ENCODE measurements at places on chromosomes 12 and 14.

GRCh38 chr12:132422381-132423043 is 67.4 kb upstream of the FBRSL1 start:
- no peak for DNase-seq

- DNase-seq: no peak
Measured at GRCh38 chr12:96493106-96493505, 3.7 kb downstream of the CFAP54 start.

DNA sequence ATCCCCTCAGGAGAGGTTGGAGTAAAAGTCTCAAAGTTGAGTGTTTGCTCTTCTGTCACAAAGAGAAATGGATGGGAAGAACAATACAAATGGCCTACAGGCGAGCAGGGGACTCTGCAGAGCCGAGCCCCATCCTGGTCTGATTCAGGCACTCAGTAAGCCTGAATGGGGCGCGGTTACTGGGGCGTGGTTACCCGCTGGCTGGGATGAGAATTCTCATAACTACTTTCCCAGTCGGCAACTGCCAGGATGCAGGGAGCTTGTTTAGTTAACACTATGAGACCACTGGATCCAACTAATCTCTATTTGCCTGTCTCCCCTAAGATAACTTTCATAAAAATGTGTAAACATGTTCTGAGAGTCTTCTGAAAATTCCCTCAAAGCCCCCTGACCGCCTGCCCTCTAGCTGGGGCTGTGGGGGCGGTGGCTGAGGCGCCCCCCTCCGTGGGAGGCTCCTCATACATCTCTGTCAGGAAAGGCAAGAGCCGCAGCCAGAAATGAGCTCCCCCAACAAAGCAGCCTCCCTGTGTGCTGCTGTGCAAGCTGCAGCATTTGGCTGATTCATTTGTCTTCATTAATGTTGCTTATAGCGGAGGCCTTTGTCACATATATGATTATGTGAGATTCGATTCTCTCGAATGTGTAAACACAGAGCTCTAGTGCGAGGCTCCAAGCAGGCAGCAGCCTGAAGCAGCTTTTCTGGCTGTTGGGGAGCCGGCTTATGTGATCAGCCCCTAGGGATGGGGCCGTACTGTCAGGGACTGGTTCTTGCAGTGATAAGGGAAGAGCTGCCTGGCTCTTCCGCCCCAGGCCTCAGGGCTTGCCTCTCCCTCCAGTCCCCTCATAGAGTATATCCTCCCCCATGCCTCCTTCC is 126.1 kb upstream of the ARHGAP5 start:
- DNase-seq: no peak

GRCh38 chr14:31232081-31232480 is 24.5 kb upstream of the HECTD1 start:
- DNase-seq: no peak

DNA sequence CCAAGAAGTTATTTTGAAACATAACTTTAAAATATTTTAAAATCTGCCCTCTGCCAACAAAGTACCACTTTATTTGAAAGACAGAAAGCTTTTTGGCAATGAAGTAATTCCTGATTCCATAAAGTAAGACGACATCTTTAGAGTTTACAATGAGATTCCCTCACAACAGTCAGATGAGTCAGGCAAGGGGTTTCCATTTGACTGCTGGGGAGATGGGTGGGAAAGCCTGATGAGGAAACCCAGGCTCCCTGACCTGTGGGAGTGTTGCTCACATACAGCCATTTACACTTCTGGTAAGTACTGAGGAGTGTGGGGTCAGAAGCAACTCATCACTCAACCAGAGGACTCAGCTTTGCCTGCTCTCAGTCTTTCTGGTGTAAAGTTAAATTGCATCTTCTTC is 10.2 kb downstream of the KITLG start:
- DNase-seq: no peak

DNA sequence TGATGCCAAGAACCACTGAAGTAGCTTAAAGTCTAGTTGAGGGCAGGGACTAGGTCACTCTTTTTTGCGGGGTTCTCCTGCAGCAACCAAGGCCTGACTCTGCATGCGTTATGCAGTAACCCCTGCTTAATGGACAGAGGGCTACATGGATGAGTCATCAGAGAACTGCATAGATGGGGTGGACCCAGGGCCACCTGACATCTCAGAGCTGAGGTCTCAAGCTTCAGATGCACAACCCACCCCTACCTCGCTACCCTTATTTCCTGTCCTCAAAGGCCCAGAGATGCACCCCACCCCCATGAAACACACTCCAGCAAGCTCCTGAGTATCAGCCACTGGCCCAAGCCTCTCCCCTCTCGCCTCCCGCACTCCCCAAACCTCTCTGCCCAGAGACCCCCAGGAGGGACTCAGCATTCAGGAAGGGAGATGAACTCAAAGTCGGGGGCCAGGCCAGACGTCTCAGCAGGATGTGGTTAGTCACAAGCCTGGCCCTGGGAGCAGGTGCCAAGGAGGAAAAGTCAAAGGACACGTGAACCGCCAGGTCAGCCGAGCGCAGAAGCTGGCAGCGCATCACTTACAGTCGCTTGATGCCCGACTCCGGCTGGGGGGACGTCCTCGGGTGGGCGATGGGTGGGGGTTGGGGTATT is 25.8 kb downstream of the SNRNP35 start:
- peak; percentile 29 for DNase-seq

DNA sequence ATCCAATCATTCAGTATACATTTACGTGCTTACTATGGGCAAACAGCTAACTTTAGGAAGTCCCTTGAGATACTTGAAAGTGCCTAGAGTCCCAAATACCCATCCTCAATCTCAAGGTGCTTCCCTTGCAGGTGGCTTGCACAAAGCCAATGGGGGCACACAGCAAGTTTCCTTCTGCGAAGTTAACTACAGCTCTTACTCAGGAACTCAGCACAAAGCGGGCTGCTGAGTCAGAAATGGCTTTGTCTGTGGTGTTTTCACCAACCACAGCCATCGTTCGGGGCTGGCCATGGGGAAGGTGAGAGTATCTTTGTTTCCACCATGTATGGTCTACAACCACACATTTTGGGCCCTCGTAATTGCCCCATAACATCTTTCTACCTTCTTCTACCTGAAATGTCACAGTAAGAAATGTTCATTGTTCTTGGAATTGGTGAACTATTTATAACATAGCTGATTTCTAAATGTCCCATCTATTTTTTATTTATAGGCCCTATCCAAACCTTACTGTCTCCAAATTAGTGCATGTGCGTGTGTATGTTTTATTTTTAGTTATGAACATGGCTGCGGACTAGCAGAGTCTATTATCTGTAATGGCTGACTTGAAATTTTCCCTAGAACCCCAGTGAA is 13.9 kb downstream of the MFAP5 start:
- DNase-seq: peak; percentile 87

GRCh38 chr12:124688356-124688992 is 121.1 kb upstream of the NCOR2 start:
- no peak for DNase-seq

DNA sequence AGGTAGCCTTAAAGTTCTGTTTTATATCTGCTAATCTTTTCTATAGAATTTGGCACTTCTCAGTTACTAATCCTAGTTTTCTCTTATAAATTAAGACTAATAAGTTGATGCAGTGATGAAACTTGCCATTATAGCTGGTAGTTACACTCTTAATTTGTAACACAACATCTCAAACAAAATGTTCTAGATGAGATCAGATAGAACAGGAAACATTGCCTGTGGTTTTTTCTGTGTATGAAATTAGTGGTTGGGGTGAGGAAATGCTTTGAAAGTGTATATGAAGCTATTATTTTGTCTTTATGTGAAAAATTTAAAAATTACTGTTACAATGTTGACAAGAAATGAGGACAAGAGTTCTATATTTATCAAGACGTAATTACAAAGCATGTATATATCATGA is 91.9 kb downstream of the PCNX1 start:
- DNase-seq: no peak

DNA sequence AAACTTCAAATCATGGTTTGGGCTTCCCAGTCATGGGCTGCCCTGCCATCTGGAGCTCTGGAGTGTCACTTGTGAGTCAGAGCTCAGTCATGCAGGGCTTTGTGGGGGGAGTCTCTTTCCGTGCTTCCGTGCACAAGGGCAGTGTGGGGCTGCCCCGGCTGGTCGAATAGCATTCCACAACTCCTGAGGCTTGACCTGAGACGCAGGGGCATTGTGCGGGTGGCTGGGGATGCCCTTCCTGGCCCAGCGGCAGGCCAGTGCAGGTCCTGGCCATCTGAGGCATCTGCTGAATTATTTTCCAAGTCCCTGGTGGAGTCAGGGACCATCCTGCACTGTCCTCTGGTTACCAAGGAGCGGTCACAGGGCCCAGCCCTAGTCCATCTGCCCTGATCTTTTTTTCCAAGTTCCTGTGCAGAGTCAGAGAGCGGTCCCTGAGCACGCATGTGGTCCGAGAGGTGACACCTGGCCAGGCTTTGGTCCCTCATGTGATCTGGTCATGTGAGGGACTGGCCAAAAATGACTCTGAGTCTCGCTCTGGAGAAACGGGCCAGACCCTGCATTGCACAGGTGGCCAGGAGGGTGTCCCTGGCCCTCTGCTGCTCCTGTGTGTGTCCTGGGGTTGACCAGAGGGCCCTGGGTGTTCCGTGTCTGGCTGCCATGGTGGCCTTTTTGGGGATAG is 167.0 kb upstream of the ALG10B start:
- DNase-seq: no peak

DNA sequence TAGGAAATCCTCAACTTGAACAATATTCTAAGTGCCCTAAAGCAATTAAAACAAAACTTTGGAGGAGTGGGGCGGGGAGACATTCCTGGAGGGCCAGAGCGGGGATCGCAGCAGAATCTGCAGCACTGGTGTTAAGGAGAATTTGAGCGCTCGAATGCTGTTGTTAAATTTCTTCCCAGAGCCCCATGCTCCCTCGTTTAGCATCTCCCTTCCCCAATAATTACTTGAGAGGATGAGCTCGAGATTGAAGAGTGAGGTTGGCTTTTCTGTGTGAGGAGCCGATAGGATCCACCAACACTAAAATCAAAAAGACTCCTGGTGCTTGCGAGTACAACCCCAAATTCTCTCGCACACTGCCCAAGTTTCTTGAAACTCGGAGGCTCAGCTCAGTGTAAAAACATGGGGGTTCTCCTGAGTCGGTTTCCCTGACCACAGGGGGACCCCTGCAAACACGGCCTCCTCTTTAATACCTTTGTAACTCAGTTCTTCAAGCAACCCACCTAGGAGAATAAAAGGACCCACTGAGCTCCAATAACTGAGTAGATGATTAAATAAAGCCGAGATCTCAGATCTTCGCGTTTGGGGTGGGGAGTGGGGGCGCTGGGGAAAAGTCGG is 10.2 kb upstream of the FOXG1 start:
- no peak for DNase-seq

DNA sequence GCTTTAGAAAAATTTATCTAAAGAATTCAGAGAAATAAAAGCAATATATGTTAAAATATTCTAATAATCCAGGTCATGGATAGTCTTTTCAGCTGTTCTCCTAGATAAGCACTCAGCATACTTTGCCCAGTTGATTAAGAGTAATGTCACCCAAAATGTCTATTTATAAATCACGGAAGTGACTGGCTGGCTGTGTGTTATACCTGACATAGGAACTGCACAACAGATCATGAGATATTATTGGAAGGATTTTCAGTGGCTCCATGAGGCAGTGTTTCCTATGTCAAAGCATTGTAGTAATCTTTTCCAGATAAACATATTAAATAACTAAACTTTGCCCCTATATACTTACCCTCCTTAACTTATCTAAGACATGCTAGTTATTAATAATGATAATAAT is 128.8 kb downstream of the ITPR2 start:
- DNase-seq: no peak

DNA sequence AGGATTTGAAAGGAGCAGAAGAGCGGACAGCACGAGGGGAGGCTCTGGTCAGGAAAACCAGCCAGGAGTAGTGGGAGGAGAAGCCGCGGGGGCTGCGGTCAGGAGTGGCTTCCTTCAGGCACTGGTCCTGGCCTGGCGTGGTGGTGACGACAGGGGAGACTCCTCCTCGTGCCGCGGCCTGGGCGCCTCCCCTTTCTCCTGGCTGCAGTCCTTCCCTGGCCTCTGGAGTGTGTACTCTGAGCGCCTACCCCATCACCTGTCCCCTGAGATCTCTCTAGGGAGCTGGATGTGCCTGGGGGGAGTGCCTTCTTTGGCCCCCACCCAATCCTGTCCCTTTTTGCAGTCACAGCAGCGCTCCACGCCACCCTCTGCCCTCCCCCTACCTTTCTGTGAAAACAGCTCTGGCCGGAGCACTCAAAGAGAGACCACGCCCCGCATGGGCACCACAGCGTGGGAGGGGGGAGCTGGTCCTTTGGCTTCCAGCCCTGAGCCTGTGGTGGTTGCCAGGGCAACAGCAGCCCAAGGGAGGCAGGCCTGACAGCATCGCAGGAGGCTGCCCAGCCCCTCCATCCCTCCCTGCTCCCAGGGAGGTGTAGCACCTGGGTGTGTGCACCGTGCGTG is 125.9 kb downstream of the CALM1 start:
- no peak for DNase-seq

- no peak for DNase-seq
Measured at GRCh38 chr14:92645841-92646478, 102.5 kb downstream of the LGMN start.

DNA sequence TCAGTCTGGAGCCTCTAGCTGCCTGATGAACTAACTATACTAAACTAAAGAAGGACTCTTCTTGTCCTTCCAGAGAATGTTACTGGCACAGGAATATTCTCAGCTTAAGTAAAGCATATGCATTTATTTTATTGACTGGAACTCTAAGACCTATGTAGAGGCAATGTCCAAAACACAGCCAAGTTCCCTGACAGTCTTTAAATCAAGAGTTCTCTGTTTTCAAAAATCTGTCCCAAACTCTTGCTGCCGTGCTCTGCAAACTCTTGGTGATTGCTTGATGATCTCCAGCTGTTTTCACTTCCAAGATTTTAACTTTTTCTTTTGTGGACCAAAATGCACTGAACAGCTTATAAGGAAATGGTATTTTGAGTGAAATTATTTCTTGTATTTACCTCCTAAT is 67.5 kb upstream of the DAAM1 start:
- no peak for DNase-seq

DNA sequence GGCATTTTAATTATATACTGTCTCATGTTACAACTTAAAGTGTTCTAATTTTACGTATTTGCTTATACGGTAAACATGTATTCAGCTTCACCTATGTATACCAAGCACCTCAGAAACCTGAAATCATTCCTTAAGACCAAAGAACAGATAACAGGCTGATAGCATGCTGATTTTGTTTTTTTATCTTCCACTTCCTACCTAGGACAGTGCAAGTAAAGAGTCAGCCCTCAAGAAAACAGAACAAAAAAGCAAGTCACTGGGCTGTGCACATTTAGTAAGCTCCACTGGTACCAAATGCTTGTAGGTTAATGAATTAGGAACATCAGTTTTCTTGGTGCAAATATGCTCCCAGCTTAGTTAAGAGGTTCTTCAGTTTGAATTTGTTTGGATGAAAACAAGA is 611.3 kb downstream of the VRK1 start:
- DNase-seq: no peak

DNA sequence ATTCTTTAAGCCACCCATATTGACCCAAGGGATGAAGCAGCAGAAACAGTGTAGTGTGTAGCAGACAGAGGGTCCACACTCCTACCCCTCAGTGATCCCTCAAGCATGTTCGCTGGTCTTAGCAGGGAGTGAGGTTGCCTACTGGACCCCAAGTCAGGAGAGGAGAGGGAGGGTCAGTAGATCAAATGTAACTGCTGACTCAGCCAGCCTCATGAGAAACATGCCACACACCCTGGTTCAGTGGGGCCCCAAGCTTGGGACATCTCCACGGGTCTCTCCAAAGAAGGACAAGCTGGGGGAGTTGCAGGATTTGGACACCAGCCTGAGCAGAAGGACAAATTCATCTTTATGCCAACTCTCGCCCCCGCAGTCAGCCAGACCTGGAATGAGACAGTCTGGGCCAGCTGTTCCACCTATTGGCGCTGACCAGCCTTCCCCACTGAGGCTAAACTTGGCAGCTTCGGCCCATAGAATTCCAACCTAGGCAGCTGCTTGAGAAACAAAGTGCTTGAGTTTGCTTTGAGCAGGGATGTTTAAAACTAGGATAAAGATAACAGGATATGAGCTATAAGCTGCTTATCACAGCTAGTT is 66.0 kb upstream of the ACTN1 start:
- no peak for DNase-seq

Measured in activated T-cell treated with anti-CD3 and anti-CD28 coated beads, Interleukin-2, amount 50 U/mL, for 48 hours (primary cell).